ENCODE measurements at places on chromosomes 7 and 10. TPM values are rescaled to one million over a fixed set of nuclear protein-coding genes. Genes with fewer than 3 reads are reported as not detected.

UTF1 gene
- total RNA-seq, result not detected

AKR1C8 gene
- not detected for total RNA-seq

MKLN1 gene
- 39.1 TPM for total RNA-seq

CALY gene
- total RNA-seq, result not detected

FKBP9 gene
- total RNA-seq, result 36.3 TPM

JAKMIP3 gene
- total RNA-seq, result 0.67 TPM

GHRHR gene
- total RNA-seq, result not detected

FAM24B gene
- not detected for total RNA-seq

FKBP6 gene
- not detected for total RNA-seq

PHYHIPL gene
- not detected for total RNA-seq

GAD2 gene
- total RNA-seq, result not detected

PIP gene
- total RNA-seq, result not detected

Data from gastrocnemius medialis (tissue), 4 donors.